Purkinje cell (primary cell): ENCODE measurements at places on chromosomes 7 and 10. TPM values are rescaled to one million over a fixed set of nuclear protein-coding genes. Genes with fewer than 3 reads are reported as not detected.

The CHRM2 gene
- 0.87 TPM in 1 of 2 replicates, not detected in the other for polyA plus RNA-seq

The NUTM2A gene
- polyA plus RNA-seq = not detected in 2 replicates

The ADRB1 gene
- polyA plus RNA-seq = 0.91 and 2.9 TPM in 2 replicates

The RTKN2 gene
- polyA plus RNA-seq = 0.04 and 1.2 TPM in 2 replicates

The SLC13A1 gene
- not detected in 2 replicates for polyA plus RNA-seq

The TMEM106B gene
- polyA plus RNA-seq = 105 and 137 TPM in 2 replicates

The ATRNL1 gene
- polyA plus RNA-seq = 124 and 129 TPM in 2 replicates

The WDR86 gene
- polyA plus RNA-seq = not detected in 2 replicates

The SCART1 gene
- polyA plus RNA-seq = 0.67 and 0.71 TPM in 2 replicates

The INSIG1 gene
- 33.1 and 39.5 TPM in 2 replicates for polyA plus RNA-seq

The ELN gene
- polyA plus RNA-seq = not detected in 2 replicates

The ZNF425 gene
- polyA plus RNA-seq = 0.45 and 2.4 TPM in 2 replicates

The MLXIPL gene
- polyA plus RNA-seq = 1.4 TPM in 1 of 2 replicates, not detected in the other

The ENO4 gene
- 0.50 and 0.76 TPM in 2 replicates for polyA plus RNA-seq

The PPP1R17 gene
- 814 and 845 TPM in 2 replicates for polyA plus RNA-seq

The KAZALD1 gene
- polyA plus RNA-seq = not detected in 2 replicates

The ADAP1 gene
- 0.48 and 0.52 TPM in 2 replicates for polyA plus RNA-seq

The GPR26 gene
- 0.06 and 0.67 TPM in 2 replicates for polyA plus RNA-seq

The PRF1 gene
- not detected in 2 replicates for polyA plus RNA-seq

The PRSS2 gene
- polyA plus RNA-seq = not detected in 2 replicates

The FAM107B gene
- polyA plus RNA-seq = 117 and 219 TPM in 2 replicates

The CNPY1 gene
- polyA plus RNA-seq = 3.8 and 13.5 TPM in 2 replicates

The CALML3 gene
- polyA plus RNA-seq = 0.08 and 0.17 TPM in 2 replicates

The OPN4 gene
- polyA plus RNA-seq = 0.20 TPM in 1 of 2 replicates, not detected in the other

The CLCN1 gene
- not detected in 2 replicates for polyA plus RNA-seq

The MYL10 gene
- polyA plus RNA-seq = not detected in 2 replicates

The RARRES2 gene
- polyA plus RNA-seq = 1.3 and 1.9 TPM in 2 replicates

The PRKG1 gene
- 71.9 and 117 TPM in 2 replicates for polyA plus RNA-seq

The DNAJC12 gene
- 151 and 180 TPM in 2 replicates for polyA plus RNA-seq

The UFSP1 gene
- not detected in 2 replicates for polyA plus RNA-seq

The GSTO2 gene
- 26.0 and 36.3 TPM in 2 replicates for polyA plus RNA-seq

The OR2A42 gene
- polyA plus RNA-seq = not detected in 2 replicates

The OR13A1 gene
- polyA plus RNA-seq = not detected in 2 replicates

The LRGUK gene
- polyA plus RNA-seq = 0.24 TPM in 1 of 2 replicates, not detected in the other

The CLDN4 gene
- not detected in 2 replicates for polyA plus RNA-seq

The PTPN12 gene
- 19.0 and 20.1 TPM in 2 replicates for polyA plus RNA-seq

The SAMD9 gene
- polyA plus RNA-seq = 5.2 and 5.5 TPM in 2 replicates

The SRRM3 gene
- polyA plus RNA-seq = 4.1 and 7.0 TPM in 2 replicates

The DHX32 gene
- 9.4 and 9.5 TPM in 2 replicates for polyA plus RNA-seq

The CCL26 gene
- 2.1 TPM in 1 of 2 replicates, not detected in the other for polyA plus RNA-seq

The GARIN1A gene
- 0.17 TPM in 1 of 2 replicates, not detected in the other for polyA plus RNA-seq

The FAM25C gene
- not detected in 2 replicates for polyA plus RNA-seq

The SPDYE11 gene
- 1.4 and 2.2 TPM in 2 replicates for polyA plus RNA-seq

The BHLHA15 gene
- not detected in 2 replicates for polyA plus RNA-seq

The EN2 gene
- 6.1 and 9.4 TPM in 2 replicates for polyA plus RNA-seq

The PNLIPRP1 gene
- not detected in 2 replicates for polyA plus RNA-seq

The SVIL gene
- 52.1 and 64.4 TPM in 2 replicates for polyA plus RNA-seq

The CCDC172 gene
- polyA plus RNA-seq = not detected in 2 replicates

The ANXA8 gene
- polyA plus RNA-seq = not detected in 2 replicates

The DENND2A gene
- 0.99 and 1.4 TPM in 2 replicates for polyA plus RNA-seq
